ENCODE measurements at places on chromosomes 13 and 19.

- peak; percentile 16 for DNase-seq
These were observed 957 bp downstream of the NUMBL start for GRCh38 chr19:40689339-40690049.

DNA sequence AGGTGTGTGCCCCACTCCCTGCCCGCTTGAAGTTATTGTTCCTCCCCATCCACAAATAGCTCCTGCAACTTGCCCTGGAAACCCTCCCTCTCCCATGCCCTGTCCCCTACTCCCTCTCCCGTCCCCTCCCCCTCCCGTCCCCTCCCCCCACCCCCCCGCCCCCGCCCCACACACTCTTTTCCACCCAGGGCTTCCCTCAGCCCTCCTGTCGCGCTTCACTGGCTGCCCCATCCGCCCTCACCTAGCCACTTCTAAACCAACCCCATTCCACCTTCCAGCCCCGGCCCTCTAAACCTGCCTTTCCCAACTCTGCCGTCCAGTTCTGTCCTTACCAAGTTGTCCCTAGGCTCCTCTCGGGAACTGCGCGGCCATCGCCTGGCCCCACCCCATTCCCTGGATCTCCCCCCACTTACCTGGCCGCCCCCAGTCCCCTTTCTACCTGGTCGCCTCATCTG is 993 bp downstream of the RGL3 start:
- DNase-seq, result no peak

- no peak for DNase-seq
These were observed 1200.6 kb downstream of the UQCRFS1 start for GRCh38 chr19:28012361-28012760.

- no peak for DNase-seq
These were observed 115.0 kb downstream of the GGACT start for GRCh38 chr13:100473501-100474044.

GRCh38 chr19:41546386-41546789 is 29.6 kb upstream of the CEACAM21 start:
- no peak for DNase-seq

All from activated CD4-positive, alpha-beta T cell treated with anti-CD3 and anti-CD28 coated beads, Interleukin-2, amount 10 ng/mL, durations not matched to agents 7 days and 5 days (primary cell).